ENCODE measurements at places on chromosomes 3 and 15.

DNA sequence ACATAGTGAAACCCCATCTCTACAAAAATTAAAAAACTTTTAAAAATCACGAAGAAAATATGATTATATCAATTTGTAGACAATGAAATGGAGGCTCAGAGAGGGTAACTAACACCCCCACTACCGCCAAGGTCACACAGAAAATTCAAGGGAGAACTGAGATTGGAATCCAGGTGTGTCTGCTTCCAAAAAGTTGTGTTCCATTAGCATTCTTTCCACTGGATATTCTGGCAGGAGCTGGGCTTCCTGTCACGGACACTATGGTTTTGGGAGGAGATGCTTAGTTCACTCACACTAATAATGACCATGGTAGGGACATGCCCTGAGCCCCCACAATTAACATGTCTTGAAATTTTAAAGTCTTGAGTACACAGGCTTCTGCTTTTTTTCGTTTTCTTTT lies 28.8 kb downstream of the CTSH start:
- no peak for DNase-seq

- no peak for DNase-seq
Measured at GRCh38 chr3:81005992-81006391, 755.5 kb downstream of the GBE1 start.

DNA sequence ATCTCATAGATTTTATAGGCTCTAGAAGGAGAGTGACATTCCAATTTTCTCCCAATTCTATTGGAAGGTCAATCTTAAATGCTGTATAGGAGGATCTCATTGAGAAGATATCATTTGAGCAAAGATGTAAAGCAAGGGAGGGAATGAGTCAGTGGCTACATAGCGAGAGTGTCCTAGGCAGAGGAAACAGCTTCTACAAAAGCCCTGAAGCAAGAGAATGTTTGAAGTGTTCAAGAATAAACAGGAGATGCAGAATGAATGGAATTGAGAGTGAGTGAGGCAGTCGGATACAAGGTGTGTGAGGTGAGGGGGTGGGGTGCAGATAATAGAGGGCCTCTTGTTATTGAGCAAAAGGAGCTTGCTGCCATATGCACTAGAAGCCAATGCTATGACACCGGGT lies 545.9 kb downstream of the IGSF11 start:
- no peak for DNase-seq

DNA sequence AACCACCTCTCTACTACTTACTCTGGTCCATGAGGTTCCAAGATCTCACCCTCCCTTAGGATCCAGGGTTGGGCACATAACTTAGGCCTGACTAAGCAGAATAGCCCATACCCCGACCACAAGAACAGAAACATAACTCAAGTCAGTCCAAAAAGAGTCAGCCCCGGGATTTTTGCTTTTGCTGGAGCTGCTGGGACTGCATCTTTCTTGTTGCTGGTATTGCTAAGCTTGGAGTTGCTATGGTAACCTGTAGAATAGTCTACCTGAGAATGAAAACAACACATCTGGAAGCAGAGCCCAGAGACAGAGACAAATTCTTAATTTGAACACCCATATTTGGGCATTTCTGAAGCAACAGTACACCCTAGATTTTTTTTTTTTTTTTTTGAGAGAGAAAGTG lies 6.5 kb downstream of the RUBCN start:
- no peak for DNase-seq

- DNase-seq, result peak; percentile 66
Measured at GRCh38 chr3:132637590-132637989, 22.0 kb downstream of the ACAD11 start.

DNA sequence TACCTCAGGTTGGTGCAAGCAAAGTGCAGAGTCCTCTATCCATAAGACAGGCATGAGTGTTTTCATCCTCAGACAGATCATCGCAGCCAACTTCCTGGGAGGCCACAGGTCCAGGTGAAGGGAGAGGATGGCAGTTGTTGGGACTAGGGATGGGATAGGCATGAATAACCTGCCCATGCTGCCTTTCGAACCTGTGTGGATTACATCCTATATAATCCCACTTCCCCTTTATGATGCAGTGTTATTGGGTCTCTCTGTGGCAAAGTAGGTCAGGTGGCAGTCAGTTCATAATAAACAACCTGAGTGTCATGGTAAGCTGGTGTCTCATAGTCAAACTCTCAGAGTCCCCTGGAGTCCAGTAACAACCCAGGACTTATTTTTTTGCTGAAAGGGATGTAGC lies 40.4 kb downstream of the CCR3 start:
- DNase-seq, result no peak

- DNase-seq, result peak; percentile 95
Measured at GRCh38 chr3:56878074-56878473, 76.3 kb upstream of the ARHGEF3 start.

DNA sequence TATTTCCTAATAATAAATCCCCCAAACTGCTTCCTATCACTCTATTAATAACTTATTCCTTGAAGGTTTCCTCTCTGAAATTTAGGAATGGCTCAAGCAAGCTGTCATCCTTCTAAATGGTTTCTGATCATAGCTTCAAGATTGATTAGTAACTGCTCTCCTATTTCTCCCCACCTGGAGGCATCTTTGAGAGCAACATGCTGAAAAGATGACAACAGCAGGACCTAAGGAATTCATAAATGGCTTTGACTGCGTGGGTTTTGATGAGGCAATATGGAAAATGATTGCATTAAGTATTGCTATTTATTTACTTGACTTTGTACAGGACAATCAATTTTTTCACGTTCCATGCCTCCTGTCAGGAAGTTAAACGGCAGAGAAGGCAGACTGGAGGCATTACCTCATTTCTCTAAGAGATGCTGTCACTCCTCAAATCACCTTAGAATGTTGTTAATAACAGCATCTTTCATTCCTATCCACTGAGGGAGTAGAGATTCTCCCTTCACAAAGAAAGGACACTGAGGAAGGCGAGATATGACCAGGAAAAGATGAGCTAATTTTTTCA lies 256.4 kb downstream of the EPHB1 start:
- DNase-seq, result no peak

DNA sequence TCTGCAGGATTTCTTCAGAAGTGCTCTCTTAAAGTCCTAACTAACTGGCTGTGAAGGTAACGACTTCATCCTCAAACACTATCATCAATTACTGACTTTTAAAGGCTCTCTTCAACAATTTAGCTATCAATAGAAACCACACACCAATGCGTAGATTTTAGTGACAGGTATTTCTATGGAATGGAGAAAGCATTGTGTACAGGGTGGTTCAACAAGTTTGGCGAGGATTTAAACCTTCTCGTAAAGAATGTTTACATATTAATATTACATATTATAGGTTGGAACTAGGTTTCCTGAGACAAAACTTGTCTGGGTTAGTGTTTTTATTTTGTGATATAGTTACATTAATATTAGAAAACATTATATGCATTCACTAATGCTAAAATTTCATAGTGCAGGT lies 233.6 kb downstream of the CHL1 start:
- no peak for DNase-seq

GRCh38 chr15:40637221-40637745 lies 43.2 kb downstream of the KNL1 start:
- no peak for DNase-seq

- no peak for DNase-seq
Measured at GRCh38 chr3:186526256-186526606, 17.9 kb downstream of the CRYGS start.

- DNase-seq, result no peak
Measured at GRCh38 chr3:55860049-55860721, 373.1 kb upstream of the WNT5A start.

GRCh38 chr3:42114130-42114725 lies 23.1 kb downstream of the TRAK1 start:
- DNase-seq, result no peak

GRCh38 chr3:72127844-72128243 lies 342.9 kb upstream of the PROK2 start:
- DNase-seq, result peak; percentile 48

DNA sequence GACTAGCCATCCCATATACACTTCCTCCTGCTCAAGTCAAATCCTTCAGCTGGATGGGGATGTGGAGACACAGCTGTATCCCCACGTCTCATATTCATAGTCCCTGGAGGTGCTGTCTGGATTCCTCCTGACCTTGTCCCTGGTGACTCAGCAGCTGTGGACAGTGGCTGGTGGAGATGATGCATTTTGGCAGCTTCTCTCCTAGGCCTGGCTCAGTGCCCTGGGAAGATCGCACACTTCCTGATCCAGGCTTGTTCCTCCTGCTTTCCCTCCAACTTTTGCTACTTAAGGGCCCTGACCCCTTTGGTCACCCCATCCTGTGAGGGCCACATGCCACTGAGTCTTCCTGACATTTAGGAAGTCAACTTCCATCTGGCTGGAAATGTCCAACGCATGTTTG lies 44.4 kb downstream of the ADAMTSL3 start:
- DNase-seq, result peak; percentile 78

DNA sequence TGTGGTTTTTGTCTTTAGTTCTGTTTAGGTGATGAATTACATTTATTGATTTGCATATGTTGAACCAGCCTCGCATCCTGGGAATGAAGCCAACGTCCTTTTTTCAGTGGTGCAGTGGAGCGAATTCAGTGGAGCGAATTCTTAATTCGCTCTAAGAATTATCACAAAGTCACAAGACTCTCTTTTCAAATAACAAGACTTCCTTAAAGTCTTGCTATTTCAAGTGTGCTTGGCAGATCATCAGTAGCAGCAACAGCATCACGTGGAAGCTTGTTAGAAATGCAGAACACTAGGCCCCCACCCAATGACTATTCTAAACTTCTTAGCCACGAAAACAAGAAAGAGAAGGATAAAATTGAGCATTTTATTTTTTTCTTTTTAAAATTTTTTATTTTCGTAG lies 58.1 kb upstream of the CD200R1L start:
- DNase-seq, result no peak

- no peak for DNase-seq
Measured at GRCh38 chr3:190252080-190252479, 70.2 kb downstream of the CLDN1 start.

DNA sequence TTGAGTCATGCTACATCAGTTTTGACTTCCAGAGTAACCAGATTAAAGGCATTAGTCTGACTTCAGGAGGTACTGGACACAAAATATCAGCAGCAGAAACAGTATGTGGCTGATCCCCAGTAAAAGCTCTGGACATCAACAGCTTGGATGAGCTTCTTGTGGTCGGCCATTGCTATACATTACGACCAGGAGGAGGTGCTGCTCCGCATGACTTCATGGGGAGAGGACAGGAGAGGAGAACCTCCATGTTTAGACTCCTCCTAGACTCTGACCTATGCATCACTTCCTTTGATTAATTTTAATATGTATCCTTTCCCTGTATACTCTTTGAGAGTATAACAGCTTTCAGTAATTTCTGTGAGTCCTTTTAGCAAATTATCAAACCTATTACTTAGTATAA lies 285.6 kb upstream of the ARHGEF26 start:
- DNase-seq, result no peak

DNA sequence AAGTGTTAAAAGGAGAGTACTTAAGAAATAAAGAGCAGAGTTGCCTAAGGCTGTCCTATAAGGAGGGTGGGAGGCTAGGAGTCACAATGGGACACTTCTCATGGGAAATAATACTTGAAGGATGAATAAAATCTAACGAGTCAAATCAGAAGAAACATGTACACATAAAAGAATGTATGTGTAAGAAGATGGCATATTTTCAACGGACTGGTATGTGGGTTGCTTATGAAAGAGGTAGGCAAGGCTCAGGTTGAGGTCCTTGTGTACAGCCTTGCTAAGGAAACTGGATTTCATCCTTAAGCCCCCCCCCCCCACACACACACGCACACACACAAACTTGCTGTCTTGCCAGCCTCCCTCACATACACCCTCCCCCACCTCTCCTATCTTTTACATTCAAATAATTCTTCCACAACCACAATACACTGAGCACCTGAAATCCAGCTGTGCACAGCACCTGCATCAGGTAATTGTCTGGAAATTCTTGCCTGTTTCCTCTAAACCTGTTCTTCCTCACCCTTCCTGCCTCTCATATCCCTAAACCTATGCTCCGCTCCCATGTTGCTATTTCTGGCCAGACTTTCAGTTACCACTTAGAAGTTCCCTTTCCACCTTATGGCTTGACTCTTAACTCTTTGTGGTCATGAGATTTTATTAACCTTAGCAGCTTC lies 79.2 kb downstream of the FMN1 start:
- DNase-seq, result no peak

DNA sequence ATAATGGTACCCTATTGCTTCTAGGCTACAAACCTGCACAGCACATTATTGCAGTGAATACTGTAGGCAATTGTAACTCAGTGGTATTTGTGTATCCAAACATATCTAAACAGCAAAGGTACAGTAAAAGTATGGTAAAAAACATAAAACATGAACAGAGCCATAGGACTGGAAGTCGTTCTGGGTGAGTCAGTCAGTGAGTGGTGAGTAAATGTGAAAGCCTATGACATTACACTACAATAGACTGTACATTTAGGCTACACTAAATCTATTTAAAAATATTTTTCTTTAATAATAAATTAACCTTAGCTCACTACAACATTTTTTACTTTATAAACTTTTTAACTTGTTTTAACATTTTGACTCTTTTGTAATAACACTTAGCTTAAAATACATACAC lies 21.3 kb downstream of the RAB6B start:
- peak; percentile 49 for DNase-seq

- DNase-seq, result no peak
Measured at GRCh38 chr3:136932523-136932922, 25.3 kb upstream of the IL20RB start.

- no peak for DNase-seq
Measured at GRCh38 chr3:192275741-192276355, 451.5 kb downstream of the FGF12 start.

- DNase-seq, result no peak
Measured at GRCh38 chr3:135907422-135908165, 57.9 kb upstream of the PPP2R3A start.

GRCh38 chr3:159635047-159635641 lies 353.5 kb upstream of the IL12A start:
- no peak for DNase-seq

- DNase-seq, result no peak
Measured at GRCh38 chr3:6074952-6075351, 786.0 kb upstream of the GRM7 start.

GRCh38 chr15:63114465-63114864 lies 7.2 kb upstream of the LACTB start:
- DNase-seq, result no peak

DNA sequence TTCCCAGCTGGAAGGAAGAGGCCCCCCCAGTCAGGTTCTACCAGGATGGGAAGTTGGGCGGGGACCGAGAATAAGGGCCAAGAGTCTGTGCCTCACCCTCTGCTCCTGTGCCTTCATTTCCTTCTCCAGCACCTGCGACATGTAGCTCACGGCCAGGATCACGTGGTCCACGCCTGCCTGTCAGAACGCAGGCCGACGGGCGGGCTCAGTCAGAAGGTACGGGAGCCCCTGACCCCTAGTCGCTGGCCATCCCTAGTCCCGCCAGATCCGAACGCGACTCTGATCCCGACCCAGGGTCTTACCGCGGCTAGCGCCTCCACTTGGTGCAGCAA lies 489 bp downstream of the GMPPB start:
- peak; percentile 24 for DNase-seq

All from kidney capillary endothelial cell (primary cell).